T1000 (cell line): ENCODE measurements at places on chromosomes 5 and 9.

DNA sequence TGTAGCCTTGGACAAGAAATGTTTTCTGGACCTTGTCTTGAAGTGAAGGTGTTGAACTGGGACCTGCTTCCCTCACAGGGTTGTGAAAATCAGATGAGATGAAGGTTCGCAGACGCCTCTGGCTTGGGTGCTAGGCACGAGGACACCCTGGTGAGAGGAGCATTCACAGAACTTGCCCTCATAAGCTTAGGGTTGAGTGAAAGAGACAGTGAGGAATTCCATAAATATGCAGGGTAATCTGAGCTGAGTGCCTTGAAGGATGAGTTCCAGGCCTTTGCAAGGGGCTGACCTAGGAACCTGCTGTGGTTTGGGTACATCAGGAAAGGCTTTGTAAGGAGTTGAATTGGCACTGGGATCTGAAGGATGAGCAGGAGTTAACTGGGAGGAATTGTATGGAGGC is 75.7 kb upstream of the SAP30L start:
- no peak for DNase-seq

DNA sequence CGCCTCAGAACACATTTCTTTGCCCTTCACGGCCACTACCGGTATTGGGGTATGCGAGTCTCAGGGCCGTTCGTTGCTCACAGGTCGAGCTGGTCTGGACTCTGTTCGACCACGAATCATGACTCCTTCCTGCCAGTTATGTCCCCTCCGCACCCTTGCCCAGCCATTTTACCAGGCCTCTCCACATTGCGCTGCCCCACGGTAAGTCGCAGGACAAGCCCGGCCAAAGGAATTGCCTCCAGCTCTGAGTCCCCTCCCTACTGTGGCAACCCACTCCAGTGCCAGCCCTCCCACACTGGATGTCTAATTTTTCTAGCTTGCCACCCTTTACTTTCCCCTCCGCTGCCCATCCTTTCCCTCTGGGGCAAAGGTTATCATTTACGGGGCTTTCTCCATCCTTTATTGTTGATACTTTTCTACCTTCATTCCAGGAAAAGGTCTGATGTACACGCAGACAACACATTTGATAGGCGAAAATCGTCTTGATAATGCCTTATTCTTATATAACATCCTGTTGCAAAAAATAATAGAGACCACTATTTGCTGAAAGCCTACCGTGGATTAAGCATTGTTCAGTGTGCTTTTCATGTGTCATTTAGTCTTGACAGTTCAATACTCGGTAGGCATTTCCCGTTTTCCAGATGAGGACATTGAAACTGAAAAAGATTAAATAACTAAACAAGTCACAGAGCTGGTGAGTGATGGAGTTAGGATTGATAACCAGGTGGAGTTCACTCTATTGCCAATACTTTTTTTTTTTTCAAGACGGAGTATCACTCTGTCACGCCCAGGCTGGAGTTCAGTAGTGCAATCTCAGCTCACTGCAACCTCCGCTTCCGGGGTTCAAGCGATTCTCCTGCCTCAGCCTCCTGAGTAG is 958 bp upstream of the HSPA5 start:
- no peak for DNase-seq

DNA sequence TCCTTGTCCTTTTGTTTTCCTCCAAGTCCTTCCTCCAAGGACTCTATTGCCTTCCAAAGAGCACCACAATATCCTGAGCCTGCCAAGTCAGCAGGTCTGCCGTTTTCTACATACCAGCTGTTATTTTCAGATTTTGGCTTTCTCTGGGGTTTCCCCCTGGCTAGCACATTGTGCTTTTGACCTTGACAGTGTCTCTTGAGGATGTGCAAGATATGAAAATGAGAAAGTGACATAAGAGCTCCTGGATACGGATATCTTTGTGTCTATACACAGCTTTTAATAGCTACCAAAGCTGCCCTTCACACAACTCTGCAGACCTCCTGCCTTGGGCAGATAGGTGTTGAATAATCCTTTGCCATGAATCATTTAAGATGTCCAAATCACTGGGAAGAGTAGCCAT is 67.0 kb downstream of the HAPLN1 start:
- DNase-seq: no peak

DNA sequence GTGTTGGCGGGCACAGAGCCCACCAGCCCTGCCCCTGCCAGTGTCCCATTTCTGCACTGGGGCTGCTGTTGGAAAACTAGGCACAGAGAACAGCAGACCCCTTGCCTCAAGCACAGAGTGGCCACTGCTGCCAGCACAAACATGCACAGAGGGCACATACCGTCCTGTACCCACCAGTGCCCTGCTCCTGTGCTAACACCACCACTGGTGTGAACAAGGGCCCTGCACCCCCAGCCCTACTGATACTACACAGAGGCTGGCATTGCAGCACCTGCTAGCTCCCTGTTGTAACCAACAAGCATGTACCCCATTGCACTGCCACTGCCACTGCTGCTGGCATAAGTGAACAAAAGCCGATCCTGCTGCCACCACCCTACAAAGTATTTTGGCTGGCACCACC is 348.0 kb upstream of the MPDZ start:
- no peak for DNase-seq

- DNase-seq: peak; percentile 1
Observed at GRCh38 chr5:80672140-80672736, 17.5 kb upstream of the DHFR start.

DNA sequence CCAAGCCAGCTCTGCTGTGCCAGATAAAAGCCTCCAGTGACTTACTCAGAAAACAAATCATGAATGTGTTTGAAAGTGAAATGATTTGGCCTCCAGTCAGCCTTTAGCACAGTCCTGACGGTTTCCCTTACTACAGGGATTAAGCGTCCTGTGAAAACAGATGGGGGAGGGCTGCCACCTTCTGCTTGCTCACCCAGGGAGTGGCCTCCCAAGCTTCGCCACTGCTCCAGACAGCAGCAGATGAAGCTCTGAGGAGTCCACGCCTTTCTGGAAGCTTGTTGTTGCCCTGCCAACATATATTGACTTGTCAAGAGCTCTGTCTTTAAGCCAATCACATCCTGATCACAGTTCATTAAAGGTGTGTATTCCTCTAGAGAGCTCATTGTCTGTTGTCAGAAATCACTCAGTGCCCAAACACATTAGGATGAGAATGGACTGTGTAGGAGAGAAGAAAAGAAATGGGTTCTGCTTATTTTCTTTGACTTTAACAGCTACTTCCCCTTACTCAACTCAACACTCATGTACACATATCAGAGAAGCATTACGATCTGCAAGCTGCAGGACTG is 4.9 kb upstream of the FYB1 start:
- DNase-seq: no peak

DNA sequence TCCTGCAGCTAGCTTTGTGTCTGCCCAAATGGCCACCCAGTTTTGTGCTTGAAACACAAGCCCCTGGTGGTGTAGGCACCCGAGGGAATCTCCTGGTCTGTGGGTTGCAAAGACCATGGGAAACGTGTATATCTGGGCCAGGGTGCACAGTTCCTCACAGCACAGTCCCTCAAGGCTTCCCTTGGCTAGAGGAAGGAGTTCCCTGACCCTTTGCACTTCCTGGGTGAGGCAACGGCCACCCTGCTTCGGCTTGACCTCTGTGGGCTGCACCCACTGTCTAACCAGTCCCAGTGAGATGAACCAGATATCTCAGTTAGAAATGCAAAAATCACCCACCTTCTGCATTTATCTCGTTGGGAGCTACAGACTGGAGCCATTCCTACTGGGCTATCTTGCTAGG is 865.0 kb upstream of the ACO1 start:
- no peak for DNase-seq

DNA sequence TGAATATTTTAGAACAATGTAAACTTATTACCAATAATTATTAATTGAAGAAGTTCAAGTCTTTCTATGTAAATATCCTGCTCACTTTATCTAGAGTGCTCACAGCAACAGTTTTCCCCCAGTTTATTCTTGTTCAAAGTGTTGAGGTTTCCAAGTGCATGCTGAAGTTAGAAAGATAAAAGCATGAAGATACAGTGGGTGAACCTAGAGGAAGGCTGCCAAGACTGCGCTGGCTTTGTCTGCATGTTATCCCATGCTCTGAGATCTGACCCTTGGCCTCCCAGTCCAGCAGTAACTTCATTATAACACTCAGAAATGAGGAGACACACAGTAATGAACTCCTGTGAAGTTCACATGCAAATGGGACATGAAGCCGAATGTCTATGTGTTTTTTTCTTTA is 76.0 kb upstream of the PIP5K1B start:
- no peak for DNase-seq

DNA sequence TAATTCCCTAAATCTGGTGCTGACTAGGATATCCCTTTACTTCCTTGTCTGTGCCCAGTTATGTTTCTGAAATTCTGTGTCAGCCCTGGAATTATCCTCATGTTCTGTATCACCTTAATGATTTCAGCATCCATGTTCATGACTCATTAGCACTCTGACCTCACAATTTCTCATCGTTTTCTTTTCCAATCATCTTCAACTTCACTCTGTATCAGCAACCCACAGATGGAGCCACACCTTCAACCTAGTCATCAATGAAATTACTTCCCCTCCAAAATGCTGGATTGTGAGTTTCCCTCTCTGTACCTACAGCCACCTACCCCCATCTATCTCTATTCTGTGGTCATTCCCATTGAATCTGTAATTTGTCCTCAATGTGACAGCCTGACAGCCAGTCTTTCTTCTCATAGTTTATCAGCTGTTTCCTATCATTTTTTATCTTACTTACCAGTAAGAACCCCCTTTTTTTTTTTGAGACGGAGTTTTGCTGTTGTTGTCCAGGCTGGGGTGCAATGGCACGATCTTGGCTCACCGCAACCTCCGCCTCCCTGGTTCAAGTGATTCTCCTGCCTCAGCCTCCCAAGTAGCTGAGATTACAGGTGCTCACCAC is 3.1 kb upstream of the IL6ST start:
- no peak for DNase-seq

GRCh38 chr9:137083394-137084004 is 3.3 kb upstream of the MAN1B1 start:
- DNase-seq: peak; percentile 88

- DNase-seq: no peak
Observed at GRCh38 chr5:142561486-142562097, 124.3 kb downstream of the FGF1 start.

DNA sequence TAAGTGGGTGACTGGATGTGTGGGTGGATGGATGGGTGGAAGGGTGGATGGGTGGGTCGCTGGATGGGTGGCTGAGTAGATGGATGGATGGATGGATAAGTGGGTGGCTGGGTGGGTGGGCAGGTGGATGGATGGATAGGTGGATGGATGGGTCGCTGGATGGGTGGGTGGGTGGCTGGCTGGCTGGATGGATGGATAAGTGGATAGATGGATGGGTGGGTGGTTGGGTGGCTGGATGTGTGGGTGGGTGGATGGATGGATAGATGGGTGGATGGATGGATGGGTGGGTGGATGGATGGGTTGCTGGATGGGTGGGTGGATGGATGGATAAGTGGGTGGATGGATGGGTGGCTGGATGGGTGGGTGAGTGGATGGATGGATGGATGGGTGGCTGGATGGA is 27.3 kb upstream of the CEP72 start:
- no peak for DNase-seq

DNA sequence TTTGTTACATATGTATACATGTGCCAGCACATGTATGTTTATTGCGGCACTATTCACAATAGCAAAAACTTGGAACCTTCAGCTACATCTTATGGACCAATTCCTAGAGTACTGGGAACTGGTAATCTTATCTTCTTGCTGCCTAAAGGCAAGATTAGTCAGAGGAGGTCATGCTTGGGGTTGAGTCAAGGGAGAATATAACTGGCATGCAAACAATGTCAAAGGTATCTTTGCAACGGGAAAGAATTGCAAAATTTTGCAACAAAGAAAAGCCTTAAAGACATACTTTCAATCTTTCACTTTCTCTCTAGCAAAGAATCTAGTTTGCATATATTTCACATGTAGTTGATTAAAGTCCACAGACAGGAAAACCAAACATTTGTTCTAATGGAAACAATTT is 145.2 kb downstream of the EDIL3 start:
- no peak for DNase-seq

GRCh38 chr9:121269642-121270254 is 1.8 kb downstream of the GSN start:
- no peak for DNase-seq

DNA sequence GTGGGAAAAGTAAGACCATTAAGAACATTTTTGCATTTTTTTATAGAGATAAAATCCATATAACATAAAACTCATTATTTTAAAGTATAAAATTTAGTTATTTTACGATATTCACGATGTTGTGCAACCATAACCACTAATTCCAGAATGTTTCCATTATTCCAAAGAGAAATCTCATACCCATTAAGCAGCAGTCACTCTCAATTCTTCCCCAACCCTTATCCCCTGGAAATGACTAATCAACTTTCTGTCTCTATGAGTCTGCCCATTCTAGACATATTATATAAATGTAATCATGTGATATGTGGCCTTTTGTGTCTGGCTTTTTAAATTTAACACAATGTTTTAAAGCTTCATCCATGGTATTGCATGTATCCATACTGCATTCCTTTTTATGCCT is 115.6 kb upstream of the ADAMTSL1 start:
- no peak for DNase-seq

- no peak for DNase-seq
Observed at GRCh38 chr5:69331528-69332445, 814 bp downstream of the CCDC125 start.

- no peak for DNase-seq
Observed at GRCh38 chr5:77643654-77644370, 5.3 kb upstream of the OTP start.

DNA sequence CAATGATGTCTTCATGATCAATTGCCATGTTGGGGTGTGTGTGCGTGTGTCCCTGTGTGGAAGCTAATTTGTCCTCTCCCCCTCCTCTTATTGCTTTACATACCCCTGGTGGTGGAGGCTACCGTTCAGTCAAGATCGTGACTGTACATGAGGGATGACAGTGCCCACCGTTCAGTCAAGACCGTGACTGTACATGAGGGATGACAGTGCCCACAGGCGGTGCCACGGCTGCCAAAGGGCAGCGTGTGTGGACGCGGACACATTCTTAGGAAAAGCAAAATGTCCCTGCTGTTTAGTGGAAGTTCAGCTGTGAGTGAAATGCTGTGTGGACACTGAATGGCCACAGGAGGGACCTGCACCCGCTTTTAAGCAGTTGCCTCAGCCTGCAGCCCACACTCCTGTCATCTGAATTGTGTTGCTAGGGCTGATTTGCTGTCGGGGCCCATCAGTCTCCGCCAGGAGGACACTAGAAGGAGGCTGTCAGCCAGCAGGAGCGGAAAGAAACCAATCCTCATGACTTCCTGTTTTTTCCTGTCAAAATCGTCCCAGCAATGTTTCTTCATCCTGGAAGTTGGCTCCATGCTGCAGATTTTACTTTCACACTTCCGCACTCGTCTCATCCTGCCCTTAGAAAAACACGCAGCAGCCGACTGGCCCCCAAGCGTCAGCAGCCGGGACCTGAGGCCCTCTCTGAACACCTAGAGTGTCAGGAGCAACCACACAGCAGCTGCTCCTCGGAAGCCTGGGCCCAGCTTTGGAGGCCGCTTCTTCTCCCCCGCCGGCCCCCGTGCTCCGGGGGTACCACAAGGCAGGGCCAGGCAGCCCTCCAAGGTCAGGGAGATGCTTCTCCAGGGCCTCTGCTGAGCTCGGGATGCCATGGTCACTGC is 9.1 kb downstream of the OR2V1 start:
- DNase-seq: no peak
